Activated T-cell treated with anti-CD3 and anti-CD28 coated beads, Interleukin-2, amount 50 U/mL, for 72 hours (primary cell): ENCODE measurements at places on chromosomes 13 and 19.

GRCh38 chr19:1173159-1173844 lies 766 bp downstream of the SBNO2 start:
- peaks cover 38% of the 10 kb centered on the region for H3K4me1 ChIP-seq
- peak overlapping the region; percentile 94 for H3K27ac ChIP-seq
- peak overlapping the region; percentile 92 for H3K4me3 ChIP-seq
- DNase-seq = peak; percentile 18

- peak overlapping the region; percentile 13 for H3K27ac ChIP-seq
- peaks cover 19% of the 10 kb centered on the region for H3K36me3 ChIP-seq
- H3K27me3 ChIP-seq = no peaks in the 10 kb centered on the region
- peak overlapping the region; percentile 23 for H3K4me3 ChIP-seq
- peaks cover 45% of the 10 kb centered on the region for H3K4me1 ChIP-seq
Measured at GRCh38 chr13:97276862-97277269, 54.7 kb downstream of the MBNL2 start.

GRCh38 chr13:73440296-73440895 lies 381.6 kb downstream of the KLF5 start:
- peaks cover 7% of the 10 kb centered on the region for H3K36me3 ChIP-seq
- no peak overlapping the region for H3K27ac ChIP-seq
- H3K4me3 ChIP-seq = no peak overlapping the region
- no peaks in the 10 kb centered on the region for H3K27me3 ChIP-seq
- no peaks in the 10 kb centered on the region for H3K4me1 ChIP-seq

DNA sequence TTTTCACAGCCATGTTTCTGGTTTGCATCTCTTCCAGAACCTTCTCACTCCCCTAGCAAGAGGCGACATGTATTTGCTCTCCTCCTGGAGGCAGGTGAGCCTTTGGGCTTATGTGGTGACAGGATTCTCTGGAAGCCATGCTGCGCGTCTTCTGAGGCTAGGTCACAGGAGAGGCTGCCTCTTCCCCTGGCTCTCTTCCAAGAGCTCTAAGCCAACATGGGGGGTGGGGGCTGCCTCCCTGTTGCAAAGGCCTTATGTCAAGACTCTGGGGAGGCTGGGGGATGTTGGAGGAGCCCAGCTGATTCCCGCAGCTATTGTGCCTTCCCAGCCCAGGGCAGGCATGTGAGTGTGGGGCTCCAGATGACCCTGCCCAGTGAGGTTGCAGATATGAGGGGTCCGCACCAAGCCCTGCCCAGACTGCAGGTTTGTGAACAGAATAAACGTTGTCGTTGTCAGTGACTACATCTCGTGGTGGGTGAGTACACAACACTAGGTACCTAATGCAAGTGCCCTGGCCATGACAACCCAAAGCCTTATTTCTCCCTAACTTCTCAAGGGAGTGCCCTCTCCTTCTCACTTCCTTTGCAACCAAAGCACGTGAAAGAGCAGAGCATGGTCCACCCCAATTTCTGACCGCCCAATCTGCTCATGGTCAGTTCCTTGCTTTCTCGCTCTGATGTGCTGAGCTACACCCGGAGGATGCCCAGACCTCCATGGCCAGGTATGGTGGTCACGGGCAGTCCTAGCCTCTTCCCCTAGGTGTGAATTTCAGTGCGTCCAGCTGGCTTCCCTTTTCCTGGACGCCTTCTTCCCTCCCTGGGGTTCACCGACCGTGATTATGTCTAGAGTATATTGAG lies 44.9 kb downstream of the TEX29 start:
- H3K4me3 ChIP-seq = no peak overlapping the region
- H3K36me3 ChIP-seq = no peaks in the 10 kb centered on the region
- DNase-seq = no peak
- H3K4me1 ChIP-seq = no peaks in the 10 kb centered on the region
- no peak overlapping the region for H3K27ac ChIP-seq

- DNase-seq = no peak
- no peaks in the 10 kb centered on the region for H3K36me3 ChIP-seq
- no peak overlapping the region for H3K4me3 ChIP-seq
Measured at GRCh38 chr13:103282571-103283450, 216.6 kb upstream of the SLC10A2 start.

GRCh38 chr19:33054623-33055022 lies 10.1 kb downstream of the RHPN2 start:
- peaks cover 3% of the 10 kb centered on the region for H3K27me3 ChIP-seq
- no peak overlapping the region for H3K4me3 ChIP-seq
- H3K4me1 ChIP-seq = no peaks in the 10 kb centered on the region
- H3K36me3 ChIP-seq = no peaks in the 10 kb centered on the region
- no peak overlapping the region for H3K27ac ChIP-seq

DNA sequence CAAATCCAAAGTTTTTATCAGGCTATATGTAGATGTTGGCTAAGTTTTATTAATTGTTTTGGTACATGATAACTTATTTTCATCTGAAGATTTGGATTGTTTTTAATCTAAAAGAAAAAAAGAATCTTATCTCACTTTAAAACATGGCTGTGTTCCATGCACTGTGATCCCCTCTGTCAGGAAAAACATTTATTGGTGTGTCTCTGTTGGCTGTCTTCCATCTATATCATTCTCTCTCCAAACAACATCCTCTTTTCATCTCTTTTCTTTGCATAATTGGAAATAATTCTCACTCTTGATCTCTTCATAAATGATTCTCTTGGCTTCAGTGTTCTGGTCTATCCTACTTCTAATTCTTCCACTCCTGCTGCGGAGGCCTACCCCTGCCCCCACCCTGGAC lies 4.2 kb downstream of the NALCN start:
- DNase-seq = no peak
- no peak overlapping the region for H3K4me3 ChIP-seq
- no peaks in the 10 kb centered on the region for H3K36me3 ChIP-seq
- no peaks in the 10 kb centered on the region for H3K4me1 ChIP-seq
